ENCODE measurements at places on chromosomes 3 and 15. TPM values are rescaled to one million over a fixed set of nuclear protein-coding genes. Genes with fewer than 3 reads are reported as not detected.

DNA sequence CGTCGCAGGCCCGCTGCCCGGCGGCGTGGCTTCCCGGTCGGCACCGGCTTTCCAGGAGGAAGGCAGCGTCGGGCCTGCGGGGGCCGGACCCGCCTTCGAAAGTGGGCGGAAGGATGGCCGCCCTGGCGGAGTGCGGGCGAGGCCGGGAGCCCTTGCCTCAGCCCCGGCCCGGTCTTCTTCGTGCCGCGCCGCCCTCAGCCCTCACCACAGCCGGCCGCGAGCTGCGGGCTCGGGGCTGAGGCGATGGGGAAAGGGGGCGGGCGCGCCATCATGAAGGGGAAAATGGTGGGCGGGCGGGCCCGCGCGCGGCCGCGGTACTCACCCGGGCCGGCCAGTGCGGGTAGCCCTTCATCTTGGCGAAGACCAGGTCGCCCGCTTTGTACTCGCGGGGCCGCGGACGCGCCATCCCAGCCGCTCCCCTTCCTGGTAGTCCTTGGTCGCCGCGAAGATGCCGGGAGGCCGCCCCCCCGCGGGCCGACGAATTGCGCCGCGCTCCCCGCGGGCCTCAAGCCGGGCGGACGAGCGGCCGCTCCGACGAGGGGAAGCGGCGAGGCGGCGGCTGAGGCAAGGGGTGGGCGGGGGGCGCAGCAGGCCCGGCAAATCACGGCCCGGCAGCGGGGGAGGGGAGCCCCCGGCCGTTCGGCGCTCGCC, 489 bp downstream of the HDGFL3 start:
- peak; percentile 25 for DNase-seq

- DNase-seq = no peak
Observed at GRCh38 chr3:161203485-161204098, 17.5 kb upstream of the NMD3 start.

DNA sequence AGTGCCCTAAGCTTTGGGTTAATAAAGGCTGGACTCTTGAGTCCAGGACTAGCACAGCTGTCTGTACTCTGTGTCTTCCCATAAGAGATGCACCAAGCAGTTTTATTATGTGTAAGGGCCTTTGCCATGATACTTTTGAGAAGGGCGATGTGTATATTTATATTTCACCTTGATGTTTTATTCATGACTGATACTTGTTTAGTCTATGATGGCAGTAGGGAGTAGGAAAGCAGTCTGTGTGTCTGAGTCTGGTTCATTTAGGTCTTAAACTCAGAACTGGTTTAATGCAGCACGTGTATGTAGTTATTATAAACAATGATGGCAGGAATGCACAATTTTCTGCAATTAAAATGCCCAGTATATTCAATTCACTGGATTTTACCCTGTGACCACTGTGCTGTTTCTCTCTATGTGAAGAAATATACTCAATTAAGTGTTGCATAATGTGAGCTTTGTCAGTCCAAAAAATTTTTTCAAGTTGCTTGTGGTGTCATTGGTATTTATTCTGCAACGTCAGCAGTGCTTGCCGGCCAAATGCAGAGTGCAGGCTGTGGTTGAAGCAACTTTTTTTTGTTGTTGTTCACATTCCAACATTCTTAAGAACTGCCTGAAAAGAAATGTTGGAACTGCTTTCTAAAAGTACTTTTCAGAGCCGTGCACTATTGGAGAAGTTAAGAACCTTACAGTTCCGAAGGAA, 423.7 kb upstream of the SEMA6D start:
- no peak for DNase-seq

The IL5RA gene
- 0.57 TPM for polyA plus RNA-seq

The SYNPR gene
- not detected for polyA plus RNA-seq
